ENCODE measurements at places on chromosomes 3 and 15.

GRCh38 chr15:91751611-91752010 lies 101.9 kb upstream of the SLCO3A1 start:
- DNase-seq, result no peak

- DNase-seq, result no peak
These were observed 141.8 kb upstream of the ICE2 start for GRCh38 chr15:60620708-60621107.

DNA sequence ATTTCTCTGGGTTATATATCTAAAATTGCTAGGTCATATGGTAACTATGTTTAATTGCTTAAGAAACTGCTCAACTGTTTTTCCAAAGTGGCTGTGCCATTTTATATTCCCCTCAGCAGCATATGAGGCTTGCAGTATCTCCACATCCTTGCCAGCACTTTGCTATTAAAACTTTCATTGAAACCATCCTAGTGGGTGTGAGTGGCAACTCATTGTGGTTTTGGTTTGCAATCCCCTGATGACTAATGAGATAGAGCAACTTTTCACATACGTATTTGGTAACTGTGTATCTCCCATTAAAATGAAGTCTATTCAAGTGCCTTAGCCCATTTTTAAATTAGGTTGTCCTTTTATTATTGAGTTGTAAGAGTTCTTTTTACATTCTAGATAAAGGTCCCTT lies 17.3 kb downstream of the KPNA1 start:
- no peak for DNase-seq

GRCh38 chr3:45635475-45636256 lies 41.1 kb downstream of the LIMD1 start:
- DNase-seq, result no peak

GRCh38 chr3:18988614-18989229 lies 159.6 kb upstream of the KCNH8 start:
- DNase-seq, result peak; percentile 58

- DNase-seq, result no peak
These were observed 224.6 kb downstream of the NLGN1 start for GRCh38 chr3:173622166-173622565.

DNA sequence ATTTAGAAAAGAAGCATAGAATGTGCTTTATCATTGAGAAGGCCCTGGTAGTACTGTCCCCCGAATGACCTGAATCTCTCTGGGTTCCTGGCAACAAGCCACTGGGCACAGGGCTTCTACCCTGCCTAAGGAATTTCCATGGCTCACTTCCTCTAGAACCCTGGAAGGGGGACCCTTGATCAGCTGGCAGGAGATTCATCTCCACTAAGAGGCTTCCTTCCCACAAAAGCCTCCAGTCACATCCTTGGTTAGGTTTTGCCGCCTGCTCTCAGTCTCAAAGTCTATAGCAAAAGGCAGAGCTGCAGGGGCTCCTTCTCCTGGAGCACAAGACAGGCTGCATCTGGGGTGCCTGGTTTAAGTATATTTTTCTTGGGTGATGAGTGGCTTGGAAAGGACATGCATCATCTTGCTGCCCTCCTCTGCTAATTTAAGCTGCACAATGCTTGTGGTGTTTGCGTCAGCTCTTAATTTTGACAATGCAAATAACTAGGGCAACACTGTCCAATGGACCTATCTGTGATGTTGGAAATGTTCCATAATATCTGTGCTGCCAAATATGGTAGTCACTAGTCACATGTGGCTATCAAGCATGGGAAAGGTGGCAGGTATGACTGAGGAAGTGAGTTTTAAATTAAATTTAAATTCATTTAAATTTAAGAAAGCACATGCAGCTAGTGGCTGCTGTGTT lies 33.4 kb upstream of the RARRES1 start:
- DNase-seq, result no peak

DNA sequence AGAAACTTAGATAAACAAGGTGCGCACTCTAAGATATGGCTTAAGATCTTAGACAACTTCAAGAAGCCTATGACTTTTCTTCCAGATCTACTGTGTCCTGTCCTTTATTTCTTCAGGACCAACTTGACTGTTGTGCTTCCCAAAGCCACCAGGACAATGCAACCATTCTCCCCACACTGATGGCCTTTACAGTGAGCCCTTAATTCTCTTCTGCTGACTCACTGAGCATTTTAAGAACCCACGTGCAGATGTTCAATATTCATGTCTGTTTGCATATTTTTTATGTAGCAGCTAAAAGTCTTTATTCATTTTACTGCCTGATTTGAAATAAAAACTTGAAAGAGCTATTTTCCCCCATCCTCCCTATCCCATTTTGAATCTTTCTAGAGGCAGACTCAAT lies 103.3 kb upstream of the SLC2A2 start:
- DNase-seq, result no peak

GRCh38 chr15:61835496-61836106 lies 224.6 kb downstream of the VPS13C start:
- peak; percentile 34 for DNase-seq

DNA sequence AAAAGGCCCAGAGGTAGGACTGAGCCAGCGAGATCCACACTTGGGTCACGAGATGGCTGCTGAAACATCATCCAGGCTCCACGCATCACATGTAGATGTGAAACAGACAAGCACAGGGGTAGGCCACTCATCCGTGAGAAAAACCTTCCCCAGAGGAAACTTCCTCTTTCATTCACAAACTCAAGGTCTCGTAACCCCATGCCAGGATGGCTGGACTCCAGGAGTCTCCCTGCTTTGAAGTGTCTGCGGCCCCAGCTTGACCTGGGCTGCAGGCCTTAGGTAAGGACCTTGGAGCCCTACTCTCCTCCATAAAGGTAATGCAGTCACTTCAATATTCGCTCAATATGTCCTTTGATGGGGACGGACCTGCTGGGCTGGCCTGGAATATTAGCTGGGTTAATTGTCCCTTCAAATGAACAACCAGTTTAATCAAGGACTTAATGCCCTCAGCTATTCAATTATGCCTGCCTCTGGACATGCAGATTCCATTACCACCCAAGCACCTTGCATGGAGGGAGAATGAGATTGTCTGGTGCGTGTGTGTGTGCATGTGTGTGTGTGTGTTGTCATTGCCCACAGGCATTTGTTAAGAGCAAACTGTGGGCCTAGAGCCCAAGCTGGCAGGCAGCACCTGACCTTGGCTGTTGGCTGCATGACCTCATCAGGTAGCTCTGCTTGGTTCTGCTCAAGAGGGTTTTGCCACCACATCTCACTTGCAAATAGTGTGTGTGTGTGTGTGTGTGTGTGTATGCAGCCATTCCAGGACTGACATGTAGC lies 186.9 kb upstream of the TLE3 start:
- DNase-seq, result no peak

DNA sequence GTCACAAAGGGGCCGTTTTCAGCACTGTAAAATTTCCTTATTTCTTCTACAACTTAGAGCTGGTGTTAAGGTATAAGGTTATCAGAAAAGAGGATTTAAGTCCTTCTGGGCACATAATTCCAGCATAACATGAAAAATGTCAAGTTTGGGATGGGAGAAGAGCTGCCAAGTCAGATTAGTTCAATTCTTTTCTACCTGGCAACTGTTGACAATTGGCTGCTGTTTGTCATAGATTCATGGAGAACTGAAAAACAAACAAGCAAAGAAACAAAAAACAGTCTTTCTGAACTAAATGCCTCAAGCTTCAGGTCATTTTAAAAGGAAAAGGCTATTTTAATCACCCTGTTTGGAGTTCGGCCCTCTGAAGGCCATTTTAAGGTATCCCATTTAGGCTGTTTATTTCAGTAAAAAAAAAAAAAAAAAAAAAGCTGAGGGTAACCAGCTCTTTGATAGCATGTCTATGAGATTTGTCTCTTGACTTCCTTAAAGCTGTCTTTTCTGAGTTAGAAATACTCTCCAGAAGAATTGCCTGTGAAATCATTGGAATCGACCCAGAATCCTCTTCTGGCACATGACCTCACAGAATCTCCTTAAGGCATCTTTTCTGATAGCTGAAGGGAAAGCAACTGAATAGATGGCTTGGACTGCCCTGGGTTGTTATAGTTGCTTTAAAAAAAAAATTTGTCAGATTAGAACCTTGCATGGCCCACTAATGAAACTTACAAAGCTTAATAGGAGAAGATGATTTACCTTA lies 173.3 kb downstream of the SEMA6D start:
- no peak for DNase-seq

GRCh38 chr3:44892689-44893088 lies 18.3 kb downstream of the TGM4 start:
- DNase-seq, result no peak

- DNase-seq, result peak; percentile 14
These were observed 22.5 kb upstream of the TSC22D2 start for GRCh38 chr3:150385296-150386242.

DNA sequence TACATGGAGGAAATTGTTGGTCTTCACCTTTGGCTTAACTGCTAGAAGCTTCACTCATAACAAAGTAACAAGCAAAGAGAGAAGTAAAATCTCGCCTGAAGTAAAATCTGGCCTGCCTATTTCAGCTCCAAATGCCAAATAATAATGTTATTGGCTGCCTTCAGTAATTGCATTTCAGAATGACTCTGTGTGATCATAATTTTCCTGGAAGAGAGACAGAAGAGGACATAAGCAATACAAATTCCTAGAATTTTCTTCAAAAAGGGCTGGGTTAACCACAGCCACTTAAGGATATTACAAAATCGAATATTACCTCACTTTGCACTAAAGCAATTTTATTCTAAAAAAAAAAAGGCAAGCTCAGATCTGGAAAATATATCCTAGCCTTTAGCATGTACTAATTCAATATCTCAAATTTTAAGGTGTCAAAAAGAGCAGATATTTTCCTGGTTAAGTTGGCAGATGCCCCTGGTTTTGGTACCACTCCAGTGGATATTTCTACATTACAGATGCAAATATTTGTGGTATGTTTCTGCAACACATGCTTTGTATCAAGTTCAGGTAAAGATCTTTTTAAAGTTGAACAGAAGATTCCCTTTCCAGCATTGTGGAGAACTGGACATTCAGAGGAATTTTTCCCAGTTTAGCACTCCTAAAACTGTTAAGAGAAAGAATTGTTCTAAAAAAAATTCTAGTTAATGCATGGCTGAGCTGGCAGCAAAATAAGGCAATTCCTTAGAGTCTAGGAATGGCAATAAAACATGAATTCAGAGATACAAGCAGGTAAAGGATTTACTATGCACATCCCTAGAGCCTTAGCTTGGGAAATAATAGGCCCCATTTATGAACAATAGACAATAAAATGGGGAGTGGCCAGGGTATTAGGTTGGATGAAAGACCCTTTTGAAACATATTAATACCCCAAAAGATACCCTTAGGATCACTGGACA lies 116.7 kb downstream of the STAC start:
- DNase-seq, result no peak

DNA sequence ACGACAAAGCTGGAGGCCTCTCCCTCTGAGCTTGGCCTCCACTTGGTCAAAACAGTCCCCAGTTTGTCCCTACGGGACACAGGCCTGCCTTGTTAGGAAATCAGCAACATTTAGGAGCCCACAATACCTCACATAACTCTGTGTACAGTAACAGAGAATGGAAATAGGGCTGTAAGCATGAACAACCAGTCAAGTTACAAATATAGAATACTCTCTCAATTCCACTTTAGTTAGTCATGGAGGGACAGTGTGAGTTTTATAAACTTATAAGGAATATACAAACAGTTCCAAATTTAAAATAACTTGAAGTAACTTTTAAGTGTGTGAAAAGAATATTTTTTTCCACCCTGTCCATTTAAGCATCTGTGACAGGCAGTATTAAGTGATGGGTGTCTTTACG lies 129.4 kb downstream of the PGPEP1L start:
- DNase-seq, result no peak

GRCh38 chr3:49924683-49925082 lies 4.9 kb downstream of the MON1A start:
- no peak for DNase-seq
